T-helper 17 cell (primary cell): ENCODE measurements at places on chromosomes 6 and 20. TPM values are rescaled to one million over a fixed set of nuclear protein-coding genes. Genes with fewer than 3 reads are reported as not detected.

- DNase-seq, result no peak
Measured at GRCh38 chr6:130262008-130262407, 39.3 kb upstream of the SAMD3 start.

- no peak for DNase-seq
Measured at GRCh38 chr6:170152989-170153388, 137.9 kb downstream of the DLL1 start.

DNA sequence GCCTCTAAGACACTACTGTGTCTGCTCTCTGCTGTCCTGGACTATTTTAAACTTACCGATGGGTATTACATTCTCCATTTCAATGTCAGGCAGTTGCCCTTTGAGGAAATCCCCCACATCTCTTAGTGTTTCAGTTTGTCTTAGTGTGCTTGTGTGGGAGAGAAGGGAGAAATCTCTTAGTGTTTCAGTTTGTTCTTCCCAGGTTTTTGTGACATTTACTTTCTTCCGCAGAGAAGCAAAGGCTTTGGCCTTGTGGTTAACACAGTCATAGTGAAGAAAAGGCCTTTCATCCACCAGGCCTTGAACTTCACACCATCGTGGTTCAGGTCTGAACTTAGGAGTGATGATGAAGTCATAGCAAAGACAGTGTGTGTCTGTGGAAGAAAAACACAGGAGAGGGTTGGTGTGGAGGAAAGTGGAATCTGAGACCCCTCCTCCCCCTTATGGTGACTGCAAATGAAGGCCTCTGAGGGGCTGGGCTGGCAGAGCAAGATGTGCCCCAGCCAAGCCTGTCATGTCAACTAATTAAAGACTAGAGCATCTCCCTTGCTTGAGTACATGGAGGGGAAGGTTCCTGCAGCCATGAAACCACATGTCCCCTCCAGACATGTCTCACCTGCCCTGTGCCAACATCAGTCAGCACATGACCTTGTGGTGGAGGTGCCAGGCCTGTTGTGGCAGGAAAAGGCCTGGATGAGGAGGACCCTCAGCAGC lies 23.9 kb downstream of the RAET1L start:
- no peak for DNase-seq

DNA sequence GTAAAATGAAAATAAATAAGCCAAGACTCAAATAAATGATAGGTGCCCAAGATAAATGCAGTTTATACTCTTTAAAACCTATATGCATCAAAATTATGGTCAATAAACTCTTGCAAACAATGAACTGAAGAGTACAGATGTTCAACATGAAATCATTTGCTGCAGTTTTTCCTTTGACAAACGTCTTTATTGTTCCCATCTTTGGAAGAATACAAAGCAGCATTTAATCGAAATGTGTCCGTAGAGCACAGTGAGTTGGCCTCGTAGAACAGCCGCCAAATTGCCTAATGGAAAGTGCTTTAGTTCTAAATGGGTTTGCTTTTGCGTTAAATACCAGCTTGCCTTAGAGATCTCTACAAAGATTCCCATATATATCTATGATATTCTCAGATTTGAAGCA lies 447.4 kb downstream of the PKHD1 start:
- no peak for DNase-seq

GRCh38 chr6:13924146-13924948 lies 405 bp upstream of the RNF182 start:
- no peak for DNase-seq

DNA sequence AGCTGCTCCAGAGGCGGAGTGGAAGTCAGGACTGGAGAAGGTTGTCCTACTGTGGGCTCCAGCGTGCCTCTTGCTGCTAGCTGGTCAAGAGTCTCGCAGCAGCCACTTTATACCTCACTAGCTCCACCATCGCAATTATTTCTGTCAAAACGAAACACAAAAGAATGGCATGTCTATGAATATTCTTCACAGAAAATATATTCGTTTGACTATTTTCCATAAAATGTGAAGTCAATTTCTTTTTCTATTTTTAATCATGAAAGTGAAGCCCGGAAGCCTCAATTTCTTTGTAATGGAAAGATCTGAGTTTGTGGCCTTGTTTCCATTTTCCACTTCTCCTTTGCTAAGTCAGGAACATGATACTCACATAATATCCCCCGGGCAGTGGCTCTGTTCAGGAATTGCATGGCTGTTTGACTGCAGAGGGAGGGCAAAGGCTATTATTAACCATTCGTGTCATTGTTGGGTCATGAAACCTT lies 51.7 kb downstream of the DTD1 start:
- DNase-seq, result no peak

DNA sequence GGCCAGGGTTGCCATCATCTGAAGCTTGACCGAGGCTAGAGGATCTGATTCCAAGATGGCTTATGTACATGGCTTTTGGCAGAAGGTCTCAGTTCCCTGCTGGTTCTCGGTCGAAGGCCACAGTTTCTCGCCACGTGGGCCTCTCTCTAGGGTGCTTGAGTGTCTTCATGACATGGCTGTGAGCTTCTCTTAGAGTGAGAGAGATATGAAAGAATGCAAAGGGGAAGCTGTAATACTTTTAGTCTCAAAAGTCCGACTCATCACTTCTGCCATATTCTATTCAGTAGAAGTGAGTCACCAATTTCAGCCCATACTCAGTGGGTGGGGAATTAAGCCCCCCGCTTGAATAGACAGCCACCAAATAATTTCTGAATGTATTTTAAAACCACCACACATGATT lies 94.2 kb downstream of the UTRN start:
- DNase-seq, result no peak

GRCh38 chr6:4567141-4567540 lies 209.1 kb upstream of the CDYL start:
- DNase-seq, result no peak

GRCh38 chr6:128327890-128328289 lies 192.5 kb downstream of the PTPRK start:
- DNase-seq, result no peak

GRCh38 chr20:62010551-62011402 lies 54.9 kb downstream of the TAF4 start:
- peak; percentile 58 for DNase-seq

DNA sequence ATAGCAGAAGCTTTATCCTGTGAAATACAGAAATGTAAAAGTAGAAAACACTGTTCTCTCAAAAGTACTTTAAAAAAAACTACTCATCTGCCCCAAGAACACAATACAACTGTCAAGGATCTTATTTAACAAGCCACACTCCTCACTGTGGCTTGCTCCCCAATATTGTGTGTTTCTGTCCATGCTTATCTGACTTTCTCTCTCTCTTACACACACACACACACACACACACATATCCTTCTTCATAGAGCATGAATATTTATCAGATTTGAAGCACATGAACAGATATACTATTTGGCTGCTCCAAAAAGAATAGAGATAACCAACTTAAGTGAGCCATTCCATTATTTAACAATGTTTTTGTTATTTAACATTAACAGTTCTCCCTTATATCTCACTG lies 3.6 kb upstream of the PHIP start:
- no peak for DNase-seq

GRCh38 chr20:45408646-45409213 lies 641 bp downstream of the DBNDD2 start:
- no peak for DNase-seq

DNA sequence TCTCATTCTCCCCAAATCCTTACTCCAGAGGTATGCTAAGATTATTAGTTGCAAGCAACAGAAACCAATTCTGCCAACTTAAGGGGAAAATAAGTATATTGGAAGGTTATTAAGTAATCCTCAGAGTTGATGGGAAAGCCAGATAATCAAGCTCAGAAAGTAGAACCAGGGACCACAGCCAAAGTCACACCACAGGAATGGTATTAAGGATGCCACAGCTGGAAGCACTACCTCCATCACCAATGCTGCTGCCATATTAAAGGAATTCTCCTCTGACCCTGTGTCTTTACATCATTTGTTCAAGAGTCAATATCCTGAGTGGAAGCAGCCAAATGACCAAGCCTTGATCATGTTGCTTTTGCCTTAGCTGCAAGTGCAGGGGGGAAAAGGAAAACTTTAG lies 9.9 kb downstream of the PROCR start:
- no peak for DNase-seq

DNA sequence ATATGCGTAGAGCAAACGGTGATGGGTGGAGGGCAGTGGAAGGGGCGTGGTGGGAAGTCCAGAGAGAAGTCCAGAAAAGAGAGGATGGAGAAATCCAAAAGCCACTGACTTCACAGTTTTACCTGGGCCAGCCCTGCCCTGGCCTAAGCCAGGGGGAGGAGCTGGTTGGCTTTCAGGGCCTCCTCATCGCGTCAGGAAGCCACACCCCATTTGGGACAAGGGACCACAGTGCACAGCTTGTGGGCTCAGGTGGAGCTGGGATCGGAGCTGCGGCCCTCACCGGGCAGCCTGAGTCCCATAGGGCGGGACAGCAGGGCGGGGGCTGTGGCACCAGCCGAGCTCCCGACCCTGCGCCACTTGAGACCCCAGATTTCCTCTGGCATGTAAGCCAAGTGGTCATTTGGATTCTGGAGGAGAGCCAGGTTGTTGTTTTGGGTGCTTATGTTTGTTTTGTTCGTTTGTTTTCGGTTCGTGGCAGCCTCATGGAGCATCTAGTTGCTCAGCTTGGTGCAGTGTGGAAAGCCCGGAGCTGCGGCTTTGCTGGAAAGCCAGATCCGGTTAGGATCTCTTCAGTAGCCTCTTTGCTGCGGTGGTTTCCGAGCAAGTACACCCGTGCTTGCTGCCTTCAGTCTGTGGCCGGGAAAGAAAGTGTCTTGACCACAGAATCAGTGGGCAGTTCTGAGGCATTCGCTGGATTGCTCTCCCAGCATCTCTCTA lies 42.2 kb downstream of the RIOK1 start:
- DNase-seq, result no peak

GRCh38 chr20:4041748-4042411 lies 26.5 kb upstream of the RNF24 start:
- no peak for DNase-seq

DNA sequence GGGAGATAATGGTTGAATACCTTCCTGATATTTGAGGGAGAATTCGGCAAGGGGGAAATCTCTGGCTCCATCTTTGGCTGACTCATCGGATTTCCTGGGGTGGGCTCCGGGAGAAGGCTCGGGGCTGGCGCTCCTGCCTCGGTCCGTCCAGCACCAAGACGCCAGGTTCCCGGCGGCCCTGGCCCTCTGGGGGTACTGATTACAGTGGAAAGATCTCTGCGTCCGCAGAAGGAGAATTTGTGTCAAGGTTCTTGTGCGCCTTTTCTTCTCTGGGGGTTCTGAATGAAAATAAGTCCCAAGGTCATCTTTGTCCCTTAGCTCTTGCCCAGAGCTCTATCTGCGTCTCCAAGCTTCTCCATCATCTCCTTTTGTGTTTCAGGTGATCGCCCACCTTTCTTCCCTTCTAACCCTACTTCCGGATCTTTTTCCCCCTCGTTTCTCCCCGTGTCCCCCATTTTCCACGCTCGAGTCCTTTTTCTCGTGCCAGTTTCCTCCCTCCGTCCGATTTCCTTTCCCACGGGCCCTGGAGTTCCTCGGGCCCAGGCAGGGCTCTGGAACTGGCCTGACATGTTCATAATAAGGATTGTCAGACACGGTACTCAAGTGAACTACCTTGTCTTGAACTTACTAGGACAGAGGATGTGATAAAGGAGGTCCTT lies 11.6 kb downstream of the NRN1 start:
- no peak for DNase-seq

DNA sequence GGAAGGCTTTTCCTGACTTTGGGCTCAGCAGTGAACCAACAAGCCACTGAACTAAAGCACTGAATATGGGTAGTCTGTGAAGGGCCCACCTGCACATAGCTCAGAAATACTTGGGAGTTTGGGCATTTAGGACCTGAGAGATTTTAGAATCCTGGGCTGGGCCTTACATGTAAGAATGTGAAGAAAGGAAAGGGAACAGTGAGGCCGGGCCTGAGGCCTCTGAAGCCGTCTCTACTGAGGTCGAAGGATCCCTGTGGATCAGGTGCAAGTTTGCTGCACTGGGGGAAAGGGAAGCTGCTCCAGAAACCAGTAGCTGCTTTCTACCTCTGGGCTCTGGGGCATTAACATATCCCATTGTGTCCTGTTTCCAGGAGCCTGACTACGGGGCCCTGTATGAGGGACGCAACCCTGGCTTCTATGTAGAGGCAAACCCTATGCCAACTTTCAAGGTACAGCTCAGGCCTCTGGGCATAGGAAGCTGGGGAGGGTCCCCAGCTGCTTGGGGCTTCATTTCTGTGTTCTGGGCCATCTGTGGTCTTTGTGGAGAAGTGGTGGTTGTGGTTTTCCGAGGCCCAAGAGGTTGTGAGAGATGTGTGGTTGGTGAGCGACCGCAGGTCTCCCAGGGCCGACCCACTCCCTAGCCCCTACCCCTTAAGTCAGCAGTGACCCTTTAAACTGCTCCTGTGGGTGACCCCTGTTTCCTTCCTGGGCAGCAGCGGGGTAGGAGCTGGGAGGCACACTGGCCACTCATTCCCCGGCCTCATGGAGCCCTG lies 30.3 kb downstream of the PLCG1 start:
- DNase-seq, result no peak

DNA sequence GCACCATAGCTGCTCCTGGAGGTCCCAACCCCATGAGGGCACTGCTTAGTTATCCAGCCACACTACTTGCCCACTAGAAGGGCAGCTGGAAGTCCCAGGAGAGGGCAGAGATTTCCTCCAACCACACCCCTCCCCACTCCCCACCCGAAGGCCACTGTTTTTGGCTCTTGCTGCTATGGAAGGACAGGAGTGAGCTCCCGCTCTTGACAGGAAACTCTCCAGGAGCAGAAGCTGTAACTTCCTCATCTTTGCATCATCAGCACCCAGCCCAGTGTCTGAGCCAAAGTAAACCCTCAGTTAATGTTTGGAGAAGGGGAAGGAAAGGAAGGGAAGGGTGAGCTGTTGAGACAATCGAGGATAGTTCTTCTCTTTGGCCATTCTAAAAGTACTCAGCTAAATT lies 120.7 kb downstream of the MTFR2 start:
- DNase-seq, result no peak

- no peak for DNase-seq
Measured at GRCh38 chr6:128500014-128500413, 20.4 kb downstream of the PTPRK start.

DNA sequence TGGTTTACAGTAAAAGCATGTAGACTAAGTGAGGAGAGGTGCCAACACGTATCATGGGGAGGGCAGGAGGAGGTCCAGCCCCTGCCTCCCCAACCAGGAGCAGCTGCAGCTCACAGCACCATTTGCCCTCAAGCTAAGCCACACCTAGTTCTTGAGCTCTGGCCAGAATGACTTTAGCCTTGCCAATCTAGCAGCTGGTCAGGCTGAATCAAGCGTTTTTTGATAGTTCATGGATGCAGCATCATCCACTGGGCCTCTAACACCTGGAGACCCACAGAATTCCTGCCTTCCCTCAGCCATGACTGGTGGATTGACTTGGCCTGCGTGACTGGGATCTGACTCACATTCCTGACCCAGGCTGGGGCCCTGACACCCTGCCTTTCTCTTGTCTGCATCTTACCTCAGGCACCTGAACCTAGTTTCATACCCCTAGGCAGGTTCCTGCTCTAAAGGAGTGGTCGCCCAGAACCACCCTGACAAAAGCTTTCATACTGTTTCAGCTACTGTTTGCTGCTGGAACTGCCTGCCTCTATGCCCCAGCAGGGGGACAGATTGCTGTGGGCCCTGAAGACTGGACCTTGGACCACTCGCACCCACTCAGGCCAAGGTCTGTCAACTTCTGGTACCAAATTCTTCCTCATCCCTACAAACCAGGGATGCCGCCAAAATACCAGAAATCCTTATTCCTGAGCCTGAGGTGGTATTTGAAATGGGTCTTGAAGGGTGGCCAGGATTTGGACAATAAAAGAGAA lies 122.3 kb downstream of the QRSL1 start:
- no peak for DNase-seq

The CST2 gene
- not detected for total RNA-seq

The TPX2 gene
- total RNA-seq, result 2.0 TPM

The OTOR gene
- not detected for total RNA-seq

The SLC22A16 gene
- total RNA-seq, result not detected

The TRIM40 gene
- 0.22 TPM for total RNA-seq

The GTSF1L gene
- not detected for total RNA-seq

The OOEP gene
- total RNA-seq, result not detected

The ADGB gene
- not detected for total RNA-seq
